Naive B cell (primary cell): ENCODE measurements at places on chromosomes 5 and 9. TPM values are rescaled to one million over a fixed set of nuclear protein-coding genes. Genes with fewer than 3 reads are reported as not detected.

JMY gene
- 4.6 TPM for polyA plus RNA-seq

SHOC1 gene
- polyA plus RNA-seq = not detected

DNA sequence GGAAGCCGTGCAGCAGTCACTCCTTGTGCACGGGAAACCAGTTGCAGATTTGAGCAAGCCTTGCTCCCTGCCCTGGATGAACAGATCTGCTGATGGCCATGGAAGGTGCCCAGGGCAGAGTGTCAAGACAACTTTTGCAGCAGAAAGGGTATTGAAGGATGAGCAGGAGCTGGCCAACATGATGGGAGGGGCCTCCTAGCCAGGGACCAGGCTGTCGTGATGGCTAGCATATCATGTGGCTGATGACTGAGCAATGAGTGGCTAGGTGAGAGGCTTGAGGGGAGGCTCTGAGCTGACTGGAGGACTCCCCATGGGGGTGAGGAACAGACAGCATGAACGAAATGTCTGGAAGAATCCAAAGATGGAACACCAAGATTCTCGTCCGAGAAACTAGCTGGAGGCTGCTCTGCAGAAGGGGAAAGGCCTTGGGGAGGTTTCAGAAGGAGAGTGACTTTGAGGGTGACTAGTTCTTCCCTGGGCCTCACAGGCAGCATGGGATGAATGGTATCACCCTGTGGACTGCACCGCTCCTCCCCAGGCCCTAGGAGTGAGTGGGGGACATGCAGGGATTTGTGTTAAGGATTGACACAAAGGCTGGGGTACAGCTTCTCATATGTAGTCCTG, 18.5 kb downstream of the PPARGC1B start:
- DNase-seq = no peak

HAPLN1 gene
- polyA plus RNA-seq = not detected
